Islet precursor cell (in vitro differentiated cells): ENCODE measurements at places on chromosomes 1 and 21.

DNA sequence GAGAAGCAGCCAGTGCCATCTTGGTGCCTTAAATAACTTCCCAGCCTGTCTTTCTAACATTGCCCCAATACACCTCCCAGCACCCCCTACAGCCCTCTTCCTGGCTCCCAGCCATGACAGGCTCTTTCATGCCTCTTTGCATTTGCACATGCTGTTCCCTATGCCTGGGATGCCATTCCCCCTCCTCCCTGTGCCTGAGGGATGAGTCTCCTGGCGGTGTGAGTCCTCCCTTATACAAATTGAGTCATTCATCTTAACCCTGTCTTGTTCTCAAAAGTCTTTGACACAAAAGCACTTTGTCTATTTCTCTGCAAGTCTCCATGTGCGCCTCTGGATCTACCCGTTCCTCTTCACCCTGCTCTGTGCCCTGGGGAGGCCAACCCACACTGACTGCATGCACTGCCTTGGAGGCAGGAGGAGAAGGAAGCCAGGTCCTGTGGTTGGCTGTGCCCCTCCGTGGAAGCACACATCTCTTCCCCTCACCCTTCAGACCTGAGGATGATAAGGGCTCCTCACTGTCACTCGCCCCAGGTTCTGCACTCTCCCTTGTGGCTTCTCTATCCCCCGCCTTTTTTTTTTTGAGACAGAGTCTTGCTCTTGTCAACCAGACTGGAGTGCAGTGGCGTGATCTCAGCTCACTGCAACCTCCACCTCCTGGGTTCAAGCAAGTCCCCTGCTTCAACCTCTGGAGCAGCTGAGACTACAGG lies 25.1 kb downstream of the CDCP2 start:
- DNase-seq, result no peak

DNA sequence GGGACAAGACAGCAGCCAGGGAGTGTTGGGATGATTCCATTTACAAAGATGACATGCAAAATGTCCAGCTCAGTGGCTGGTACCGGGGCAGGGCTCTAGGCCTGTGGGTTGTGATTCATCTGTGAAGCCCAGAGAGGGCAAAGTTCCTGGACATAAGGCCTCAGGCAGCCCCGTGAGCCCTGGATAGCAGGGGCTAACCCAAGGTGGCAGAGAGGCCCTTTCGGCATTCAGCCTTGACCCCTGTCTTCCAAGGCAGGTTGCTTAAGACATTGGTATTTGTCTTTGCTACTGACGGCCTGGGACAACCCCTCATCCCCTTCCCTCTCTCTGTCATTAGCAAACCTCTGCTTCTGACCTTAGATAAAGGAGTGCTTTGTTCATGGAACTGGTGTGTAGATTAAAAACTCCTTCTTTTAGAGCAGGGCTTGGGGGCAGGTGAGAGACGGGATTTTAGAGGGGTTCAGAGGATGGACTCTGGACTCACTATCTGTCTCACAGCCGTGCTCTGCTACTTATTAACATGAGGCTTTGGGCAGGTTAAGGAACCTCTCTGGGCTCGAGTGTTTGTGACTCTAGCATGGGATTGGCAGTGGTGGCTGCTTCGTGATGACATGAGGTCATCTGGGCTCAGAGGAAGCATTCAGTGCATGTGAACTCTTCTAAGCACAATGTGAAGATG lies 36.3 kb downstream of the TMEM51 start:
- DNase-seq, result peak; percentile 72

DNA sequence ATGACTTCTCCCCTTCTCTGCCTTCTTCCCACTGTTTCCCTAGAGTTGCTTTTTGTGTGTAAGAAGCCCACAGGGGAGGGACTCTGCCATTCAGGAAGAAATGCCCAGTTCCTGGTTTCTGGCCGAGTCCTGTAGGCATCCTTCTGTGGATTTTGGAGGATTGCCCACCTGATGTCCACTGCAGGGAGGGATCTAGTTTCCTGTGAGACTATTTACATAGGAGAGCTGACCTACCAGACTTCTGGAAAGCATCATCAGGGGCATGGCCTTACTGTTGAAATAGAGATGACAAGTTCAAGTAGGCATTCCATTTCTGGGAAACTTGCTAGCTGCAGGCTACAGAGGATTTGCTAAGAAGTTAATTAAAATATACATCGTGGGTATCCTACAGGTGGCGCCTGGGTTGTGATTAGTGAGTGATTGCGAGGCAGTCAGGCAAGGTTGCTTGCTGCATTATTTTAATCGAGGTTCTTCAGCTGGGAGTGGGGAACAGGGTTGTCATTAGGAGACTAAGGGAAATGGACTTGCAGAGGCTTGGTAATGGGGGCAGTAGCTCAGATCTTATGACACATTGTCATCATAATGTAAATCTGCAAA lies 148.7 kb downstream of the HHAT start:
- no peak for DNase-seq

DNA sequence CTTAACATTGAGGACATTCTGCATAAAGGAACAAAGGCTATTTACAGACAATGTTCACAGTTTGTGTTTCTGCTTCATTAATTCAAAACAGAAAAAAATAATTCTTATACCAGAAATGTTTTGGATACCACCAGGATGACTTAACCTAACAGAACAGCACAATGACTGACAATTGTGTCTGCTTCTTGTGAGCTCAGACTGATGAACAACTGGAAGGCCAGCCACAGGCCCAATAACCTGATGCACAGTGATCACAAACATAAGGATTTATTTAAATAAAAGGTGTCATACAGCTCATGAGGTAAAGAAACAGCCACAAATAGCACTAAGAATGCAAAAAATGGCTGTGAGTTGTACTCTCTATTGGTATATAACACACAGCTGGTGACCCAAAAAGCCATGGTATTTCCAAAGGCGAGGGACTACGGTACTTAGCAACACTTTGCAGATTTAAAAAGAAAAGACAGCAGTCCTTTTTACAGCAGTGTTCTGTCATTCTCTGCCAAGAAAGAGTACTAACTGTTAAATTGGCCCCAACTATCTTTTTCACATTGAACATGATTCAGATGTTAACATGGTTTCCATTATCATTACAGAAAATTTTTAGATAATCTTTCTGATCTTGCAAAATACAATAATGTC lies 32.1 kb upstream of the DDAH1 start:
- DNase-seq, result no peak

DNA sequence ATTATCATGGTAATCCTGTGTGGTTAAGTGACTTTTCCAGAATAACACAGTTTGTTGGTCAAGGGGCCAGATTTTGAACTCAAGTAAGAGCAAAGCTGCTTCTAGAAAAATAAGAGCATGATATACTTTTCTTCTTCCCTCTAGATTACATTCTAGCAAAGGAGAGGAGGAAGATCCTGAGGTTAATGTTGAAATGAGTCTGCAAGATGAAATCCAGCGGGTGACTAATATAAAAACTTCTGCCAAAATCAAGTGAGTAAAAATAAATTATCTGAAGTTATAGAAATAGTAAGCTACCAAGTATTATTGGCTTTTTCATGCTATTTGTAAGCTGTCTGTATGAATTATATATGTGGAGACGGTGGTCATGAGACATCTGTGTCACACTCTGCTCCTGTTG lies 12.8 kb downstream of the WDR3 start:
- DNase-seq, result no peak

GRCh38 chr1:215612391-215612790 lies 45.3 kb downstream of the KCTD3 start:
- DNase-seq, result no peak

GRCh38 chr1:36206323-36206858 lies 17.9 kb upstream of the THRAP3 start:
- no peak for DNase-seq
